Stimulated activated memory B cell treated with anti-CD40 and anti-IgM and Interleukin-4, amounts not matched to agents 10 μg/mL and 1 μg/mL and 100 μg/mL, for 72 hours (primary cell): ENCODE measurements at places on chromosomes 5 and 9.

DNA sequence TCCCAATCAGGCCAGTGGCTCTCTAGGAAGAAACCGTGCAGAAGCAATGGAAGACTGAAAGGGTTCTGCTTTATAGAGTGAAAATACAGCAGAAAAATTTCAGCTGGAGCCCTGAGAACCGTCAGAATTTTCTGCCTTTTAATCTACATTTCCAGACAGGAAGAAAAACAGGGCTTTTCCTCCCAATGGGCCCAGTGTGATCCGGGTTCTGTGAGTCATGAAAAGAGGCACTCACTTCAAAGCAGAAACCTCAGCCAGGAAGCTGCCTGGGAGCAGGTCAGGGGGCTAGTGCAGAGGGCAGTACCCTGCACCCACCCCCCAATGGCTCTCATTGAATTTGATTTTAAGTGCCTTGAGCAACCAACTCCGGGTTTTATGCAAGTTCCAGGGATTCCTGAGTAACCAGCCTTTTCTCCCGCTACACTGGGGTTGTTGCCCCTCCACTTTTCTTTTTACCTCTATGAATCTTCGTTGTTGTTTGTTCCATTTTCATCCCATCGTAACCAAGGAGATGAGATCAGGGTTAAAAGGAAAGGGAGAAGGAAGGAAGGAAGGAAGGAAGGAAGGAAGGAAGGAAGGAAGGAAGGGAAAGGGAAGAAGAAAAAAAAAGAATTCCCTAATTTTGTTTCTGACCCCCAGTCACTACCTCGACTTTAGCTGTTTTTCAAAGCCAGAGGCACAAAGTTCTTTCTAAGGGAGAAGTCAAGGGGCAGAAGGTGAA, 1.3 kb downstream of the BARHL1 start:
- no peak overlapping the region for H3K27ac ChIP-seq
- H3K4me1 ChIP-seq = peaks cover 23% of the 10 kb centered on the region
- no peak overlapping the region for H3K4me3 ChIP-seq
- no peaks in the 10 kb centered on the region for H3K36me3 ChIP-seq
- H3K27me3 ChIP-seq = peaks cover 92% of the 10 kb centered on the region
- no peak for ATAC-seq

- H3K36me3 ChIP-seq = no peaks in the 10 kb centered on the region
- ATAC-seq = no peak
- H3K27ac ChIP-seq = peak overlapping the region; percentile 44
- H3K4me1 ChIP-seq = peaks cover 17% of the 10 kb centered on the region
- peak overlapping the region; percentile 56 for H3K4me3 ChIP-seq
- H3K27me3 ChIP-seq = no peaks in the 10 kb centered on the region
Observed at GRCh38 chr5:119439140-119439631, 13.1 kb upstream of the HSD17B4 start.

GRCh38 chr5:92505145-92505544, 1075.9 kb downstream of the NR2F1-AS1 start:
- no peak overlapping the region for H3K27ac ChIP-seq
- no peaks in the 10 kb centered on the region for H3K27me3 ChIP-seq
- no peaks in the 10 kb centered on the region for H3K4me1 ChIP-seq
- H3K36me3 ChIP-seq = no peaks in the 10 kb centered on the region

GRCh38 chr9:85224301-85224700, 517.5 kb downstream of the AGTPBP1 start:
- no peaks in the 10 kb centered on the region for H3K36me3 ChIP-seq
- H3K4me3 ChIP-seq = no peak overlapping the region
- H3K4me1 ChIP-seq = no peaks in the 10 kb centered on the region
- ATAC-seq = no peak

DNA sequence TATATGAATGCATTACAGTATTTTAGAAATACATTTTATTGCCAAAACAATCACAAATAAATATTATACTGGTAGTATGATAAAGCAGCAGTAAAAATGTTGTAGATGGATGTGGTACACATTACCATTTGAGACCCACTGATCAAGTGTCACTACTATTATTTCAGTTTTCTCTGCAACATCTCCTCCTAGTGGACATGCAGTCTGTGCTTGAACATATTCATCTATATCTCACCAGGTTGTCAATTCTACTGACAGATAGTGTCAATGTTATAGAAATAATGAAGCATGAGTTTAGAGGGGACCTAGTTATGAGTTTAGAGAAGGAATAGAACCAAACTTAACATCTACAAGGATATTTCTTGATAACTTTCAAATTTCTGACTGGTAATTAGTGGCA, 39.2 kb upstream of the ELOVL7 start:
- H3K4me3 ChIP-seq = no peak overlapping the region
- no peak for ATAC-seq
- no peaks in the 10 kb centered on the region for H3K4me1 ChIP-seq
- no peaks in the 10 kb centered on the region for H3K27me3 ChIP-seq

GRCh38 chr5:43422143-43422542, 10.0 kb upstream of the CCL28 start:
- ATAC-seq = no peak
- no peak overlapping the region for H3K4me3 ChIP-seq
- H3K4me1 ChIP-seq = no peaks in the 10 kb centered on the region
- no peak overlapping the region for H3K27ac ChIP-seq

- no peak for ATAC-seq
- H3K4me3 ChIP-seq = no peak overlapping the region
- peaks cover 36% of the 10 kb centered on the region for H3K27me3 ChIP-seq
- H3K4me1 ChIP-seq = peaks cover 11% of the 10 kb centered on the region
Observed at GRCh38 chr9:109245310-109245897, 75.5 kb downstream of the EPB41L4B start.

DNA sequence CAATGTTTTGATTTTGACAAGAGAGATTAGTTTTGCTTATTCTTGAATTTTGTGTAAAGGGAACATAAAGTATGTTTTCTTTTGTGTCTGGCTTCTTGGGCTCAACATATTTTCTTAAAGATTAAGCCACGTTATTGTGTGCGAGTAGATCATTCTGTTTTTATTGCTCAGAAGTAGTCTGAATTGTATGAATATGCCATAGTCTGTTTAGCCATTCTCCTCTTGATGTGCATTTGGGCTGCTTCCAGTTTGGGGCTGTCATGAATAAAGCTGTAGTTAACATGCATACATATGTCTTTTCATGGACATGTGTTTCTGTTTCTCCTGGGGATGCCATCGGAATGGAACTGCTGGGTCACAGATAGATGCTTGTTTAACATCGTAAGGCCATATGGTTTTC, 198.9 kb downstream of the FANCC start:
- H3K4me3 ChIP-seq = no peak overlapping the region
- no peaks in the 10 kb centered on the region for H3K27me3 ChIP-seq
- H3K4me1 ChIP-seq = no peaks in the 10 kb centered on the region
- H3K36me3 ChIP-seq = peaks cover 13% of the 10 kb centered on the region
- no peak overlapping the region for H3K27ac ChIP-seq

GRCh38 chr5:35149041-35149440, 81.2 kb downstream of the PRLR start:
- no peak overlapping the region for H3K4me3 ChIP-seq
- H3K36me3 ChIP-seq = no peaks in the 10 kb centered on the region
- H3K27ac ChIP-seq = no peak overlapping the region

DNA sequence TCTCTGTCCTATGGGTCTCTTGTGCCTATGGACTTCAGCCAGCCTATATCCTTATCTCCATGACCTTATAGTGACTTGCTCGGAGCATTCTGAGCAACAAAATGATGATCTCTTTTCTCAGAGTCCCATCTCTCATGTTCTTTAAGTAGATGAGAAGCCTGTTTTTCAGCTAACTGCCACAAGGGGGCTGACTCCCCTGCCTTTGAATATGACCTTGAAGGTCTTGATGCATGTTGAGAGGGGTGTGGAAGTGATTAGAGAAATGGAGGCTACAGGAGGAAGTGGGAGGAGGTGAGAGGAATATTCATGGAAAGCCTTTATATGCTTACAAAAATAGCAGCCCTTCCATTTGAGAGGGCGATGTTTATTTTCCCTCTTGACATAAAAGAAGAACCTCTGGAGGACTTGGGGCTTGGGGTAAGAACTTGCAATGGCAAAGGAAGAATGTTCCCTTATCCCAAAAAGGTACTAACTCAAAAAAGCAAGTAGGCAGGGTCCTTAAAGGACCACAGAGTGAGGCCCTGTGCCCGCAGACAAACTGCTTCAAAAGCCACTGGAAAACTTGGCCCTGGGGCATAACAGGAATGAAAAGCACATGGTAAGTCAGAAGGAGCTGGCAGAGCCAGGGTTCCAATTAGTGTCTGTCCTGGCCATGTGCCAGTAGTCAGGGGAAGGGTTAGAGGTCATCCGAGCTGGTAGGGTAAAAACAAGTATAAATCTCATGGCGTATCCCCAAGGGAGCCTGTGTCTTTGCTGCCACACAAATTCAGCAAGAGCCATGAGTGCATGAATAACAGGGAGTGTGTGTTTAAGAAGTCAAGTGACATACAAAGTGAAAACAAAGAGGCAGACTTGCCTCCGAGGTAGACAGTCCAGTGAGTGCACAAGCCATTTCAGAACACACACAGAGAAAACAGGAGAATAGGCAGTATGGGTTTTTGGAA, 39.1 kb downstream of the FGD3 start:
- no peak for ATAC-seq
- peaks cover 57% of the 10 kb centered on the region for H3K36me3 ChIP-seq
- no peak overlapping the region for H3K27ac ChIP-seq
- H3K27me3 ChIP-seq = no peaks in the 10 kb centered on the region

DNA sequence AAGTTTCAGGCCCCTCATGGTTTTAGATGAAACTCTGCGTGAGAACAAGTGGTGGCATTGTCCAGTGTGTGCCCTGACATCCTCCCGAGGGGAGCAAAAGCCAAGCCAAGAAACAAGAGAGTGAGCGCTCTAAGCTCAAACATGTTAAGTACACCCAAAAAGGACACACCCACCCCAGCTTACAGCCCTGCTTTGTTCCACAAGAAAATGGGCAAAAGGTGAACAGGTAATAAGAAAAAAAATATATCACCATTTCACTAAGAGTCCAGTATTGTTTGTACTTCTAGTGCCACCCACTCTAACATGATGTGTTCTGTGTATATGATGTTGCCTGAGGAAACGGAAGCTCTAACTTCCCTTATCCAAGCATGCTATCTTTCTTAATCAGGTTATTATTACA, 278.2 kb downstream of the SLIT3 start:
- H3K27me3 ChIP-seq = no peaks in the 10 kb centered on the region
- H3K36me3 ChIP-seq = no peaks in the 10 kb centered on the region
- H3K27ac ChIP-seq = no peak overlapping the region
- no peak for ATAC-seq

- no peak overlapping the region for H3K27ac ChIP-seq
- no peaks in the 10 kb centered on the region for H3K4me1 ChIP-seq
- no peak overlapping the region for H3K4me3 ChIP-seq
- no peak for ATAC-seq
- H3K36me3 ChIP-seq = no peaks in the 10 kb centered on the region
Observed at GRCh38 chr5:114387433-114387832, 25.6 kb downstream of the KCNN2 start.
